Stimulated activated CD4-positive, alpha-beta T cell treated with anti-CD3 and anti-CD28 coated beads, Interleukin-4, amount 100 ng/mL, for 48 hours (primary cell): ENCODE measurements at places on chromosomes 7 and 10.

DNA sequence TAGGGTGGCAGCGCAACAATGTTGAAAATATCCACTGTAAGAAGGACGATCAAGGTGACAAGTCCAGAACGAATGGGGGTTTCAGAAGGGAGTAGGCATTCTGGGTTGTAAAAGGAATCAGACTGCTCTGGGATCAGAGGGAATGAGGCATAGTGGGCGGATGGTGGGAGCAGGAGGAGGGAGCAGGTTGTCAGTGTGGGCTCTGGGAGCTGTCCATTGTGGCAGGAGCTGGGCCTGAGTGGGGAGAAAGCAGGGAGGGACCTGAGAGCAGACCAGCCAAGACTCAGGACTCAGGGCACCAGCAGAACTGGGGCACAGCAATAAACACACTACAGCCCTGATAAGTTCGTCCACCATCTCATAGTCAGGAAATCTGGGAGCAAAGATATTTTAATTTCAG, 292.6 kb upstream of the MKI67 start:
- no peak for DNase-seq

GRCh38 chr7:148230883-148231282, 359.7 kb upstream of the C7orf33 start:
- no peak for DNase-seq

DNA sequence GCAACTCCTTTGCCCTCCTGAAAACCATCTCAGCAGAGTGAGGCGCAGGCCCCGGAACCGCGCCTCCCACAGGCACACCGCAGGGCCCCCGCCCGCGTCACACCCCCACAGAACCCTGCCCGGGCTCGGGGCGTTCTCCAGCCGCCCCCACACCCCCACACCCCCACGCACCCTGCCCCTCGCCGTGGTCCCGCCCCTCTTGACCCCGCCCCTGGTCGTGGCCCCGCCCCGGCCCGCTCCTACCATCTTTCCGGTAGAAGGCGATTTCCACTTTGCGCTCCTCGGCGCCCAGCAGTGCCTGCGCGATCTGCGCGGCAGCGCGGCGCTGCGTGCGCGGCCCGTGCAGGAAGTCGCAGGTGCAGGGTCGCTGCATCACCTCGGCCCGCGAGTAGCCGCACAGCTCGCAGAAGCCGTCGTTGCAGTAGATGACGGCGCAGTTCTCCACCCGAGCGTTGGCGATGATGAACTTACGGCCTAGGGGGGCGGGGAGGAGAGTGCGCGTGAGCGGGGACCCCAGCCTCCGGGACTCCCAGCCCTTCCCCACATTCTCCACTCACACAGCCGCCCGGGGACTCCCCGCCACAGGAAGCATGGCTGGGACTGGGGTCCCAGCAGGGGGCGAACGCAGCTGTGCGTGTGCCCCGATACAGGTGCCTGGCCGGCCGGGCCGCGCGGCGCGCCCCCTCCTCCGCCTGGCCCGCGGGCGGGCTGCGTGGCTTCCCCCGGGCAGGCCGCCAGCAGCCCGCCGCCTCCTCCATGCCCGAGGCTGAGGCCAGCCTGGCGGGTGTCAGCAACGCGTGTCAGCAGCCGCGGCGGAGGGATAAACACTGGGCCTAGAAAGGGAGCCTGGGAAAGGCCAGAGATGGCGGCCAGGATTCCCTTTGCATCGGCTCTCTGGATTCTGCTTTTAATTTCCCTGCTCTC, 3.4 kb downstream of the KCNH2 start:
- DNase-seq: peak; percentile 66

GRCh38 chr7:96016735-96017134, 244.4 kb downstream of the DYNC1I1 start:
- DNase-seq: no peak

DNA sequence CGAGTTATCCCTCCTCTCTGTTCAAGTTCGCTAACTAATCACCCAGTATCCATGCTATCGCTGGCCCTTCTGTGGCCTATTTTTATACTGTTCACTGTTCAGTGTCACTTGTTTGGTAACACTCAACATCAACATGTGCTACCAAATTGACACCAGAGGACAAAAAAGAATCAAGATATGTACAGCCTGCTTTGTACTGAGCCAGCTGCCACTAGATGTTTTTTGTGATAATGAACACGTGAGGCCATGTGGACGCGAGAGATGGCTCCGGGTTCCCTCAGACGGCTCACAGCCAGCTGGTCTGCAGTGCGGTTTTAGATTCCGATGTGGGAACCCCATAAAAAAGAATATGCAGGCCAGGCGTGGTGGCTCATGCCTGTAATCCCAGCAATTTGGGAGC, 21.2 kb downstream of the CAV1 start:
- DNase-seq: no peak

DNA sequence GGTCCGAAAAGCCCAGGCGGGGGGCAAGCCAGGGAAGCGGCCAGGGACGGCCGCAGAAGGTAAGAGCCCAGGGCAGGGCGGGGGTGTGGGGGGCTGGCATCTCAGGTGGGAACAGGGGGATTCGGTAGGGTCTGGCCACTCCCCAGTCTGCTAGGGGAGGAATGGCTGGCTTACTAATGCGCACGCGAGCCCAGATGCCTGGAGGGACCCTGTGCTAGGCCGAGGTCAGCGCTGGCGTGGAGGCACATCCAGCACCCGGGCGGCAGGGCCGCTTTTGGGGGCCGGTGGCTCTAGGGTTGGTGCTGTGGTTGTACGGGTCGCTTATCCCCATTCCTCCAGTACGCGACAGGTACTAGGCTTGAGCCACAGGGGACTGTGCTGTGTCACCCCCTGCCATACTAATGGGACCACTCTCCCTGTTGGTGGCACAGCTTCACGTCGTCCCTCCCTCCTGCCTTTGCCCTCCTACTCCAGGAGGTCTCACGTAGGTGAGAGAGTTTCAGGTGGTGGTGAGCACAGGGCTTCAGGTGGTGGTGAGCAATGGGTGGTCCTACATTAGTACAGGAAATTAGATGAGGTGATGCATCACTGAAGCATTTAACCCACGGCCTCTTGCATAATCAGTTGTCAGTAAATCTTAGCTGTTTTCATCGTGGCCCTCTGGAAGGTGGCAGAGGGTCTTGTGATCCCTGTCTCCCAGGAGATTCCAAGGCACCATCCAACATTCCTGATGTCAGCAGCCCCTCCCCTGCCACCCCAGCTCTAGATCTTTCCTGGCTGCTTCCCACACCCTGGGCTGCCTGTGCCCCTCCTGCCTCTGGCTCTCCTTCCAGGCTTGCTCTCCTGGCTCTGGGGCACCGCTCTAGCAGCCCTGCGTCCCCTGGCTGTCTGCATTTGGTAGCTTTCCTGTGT, 971 bp downstream of the AEBP1 start:
- DNase-seq: no peak

GRCh38 chr7:41755096-41755495, 52.2 kb upstream of the INHBA start:
- DNase-seq: no peak

- no peak for DNase-seq
Measured at GRCh38 chr7:105304040-105304895, 84.5 kb downstream of the SRPK2 start.

- DNase-seq: no peak
Measured at GRCh38 chr10:91061187-91061586, 140.3 kb upstream of the ANKRD1 start.

- DNase-seq: no peak
Measured at GRCh38 chr7:155917836-155918430, 105.7 kb upstream of the SHH start.
